ENCODE measurements at places on chromosomes 2 and 18.

DNA sequence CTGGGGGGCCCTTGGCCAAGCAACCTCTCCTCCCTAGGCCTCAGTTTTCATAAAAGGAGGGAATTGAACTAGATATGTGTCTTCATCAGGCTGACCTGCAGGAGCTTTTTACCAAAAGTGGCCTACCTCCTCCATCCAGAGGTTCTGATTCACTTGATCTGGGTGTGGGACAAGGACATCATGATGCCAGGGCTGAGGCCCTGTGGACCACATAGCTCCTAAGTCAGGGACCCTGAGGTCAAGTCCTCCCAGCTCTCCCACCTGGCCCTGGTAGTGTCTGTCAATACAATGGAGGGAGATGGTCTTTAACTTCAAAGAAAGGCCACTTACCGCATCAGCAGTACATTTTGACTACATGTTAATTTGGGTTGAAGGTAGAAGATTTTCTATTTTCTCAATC, 10.4 kb downstream of the IL1RN start:
- DNase-seq = no peak

DNA sequence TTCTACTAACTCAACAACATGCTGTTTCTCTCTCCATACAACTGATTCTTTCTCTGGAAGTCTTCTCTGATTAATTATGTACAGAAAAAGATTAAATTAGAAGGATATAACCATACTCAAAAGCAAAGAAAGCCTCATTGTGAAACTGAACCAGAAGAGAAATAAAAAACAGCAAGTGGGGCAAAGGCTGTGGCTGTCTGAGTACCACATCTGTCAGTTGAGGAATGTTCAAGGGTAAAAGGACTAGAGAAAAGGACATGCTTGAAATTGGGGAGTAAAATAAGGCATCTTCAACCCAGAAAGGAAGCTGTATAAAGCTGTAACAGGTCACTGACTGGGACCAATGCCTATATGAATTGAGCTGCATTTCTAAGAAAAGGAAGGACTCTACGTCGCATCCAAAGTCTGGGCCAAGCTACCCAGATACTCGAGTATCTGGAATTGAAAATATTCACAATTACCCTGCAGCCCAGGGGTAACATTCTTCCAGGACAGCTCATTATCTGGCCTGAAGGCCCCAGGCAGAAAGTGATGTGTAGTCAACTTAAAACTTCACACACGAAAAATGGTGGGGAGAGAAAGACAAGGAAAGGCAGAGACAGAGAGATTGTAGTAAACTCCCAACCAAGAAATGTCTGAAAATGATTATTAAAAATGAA, 356.0 kb upstream of the GALNT5 start:
- DNase-seq = no peak

- no peak for DNase-seq
Measured at GRCh38 chr2:154568413-154568812, 130.1 kb upstream of the KCNJ3 start.

DNA sequence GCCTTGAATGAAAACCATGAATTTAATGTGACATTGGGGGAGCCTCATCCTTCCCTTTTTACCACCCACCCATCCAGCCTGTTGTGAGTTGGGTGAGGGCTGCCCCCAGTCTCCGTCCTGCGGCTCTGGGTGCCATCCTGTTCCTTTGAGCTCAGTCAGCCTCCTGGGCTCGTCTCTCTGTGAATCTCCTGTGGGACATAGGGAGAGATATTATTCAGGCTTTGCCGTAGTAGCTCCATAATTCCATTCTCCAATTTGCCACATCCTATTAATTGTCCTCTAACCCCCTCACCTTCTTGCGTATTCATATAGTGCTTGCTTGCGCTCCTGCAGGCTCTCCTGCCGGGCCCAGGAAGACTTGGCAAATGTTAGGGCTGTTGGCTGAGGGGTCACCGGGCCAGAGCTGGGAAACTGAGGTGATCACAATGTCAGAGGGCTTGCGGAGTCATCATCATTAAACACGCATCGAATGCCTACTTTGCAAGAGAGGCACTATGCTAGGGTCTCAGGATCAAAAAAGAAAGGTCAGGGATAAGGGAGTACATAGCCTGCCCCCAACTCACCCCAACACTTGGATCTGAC, 709 bp upstream of the DQX1 start:
- DNase-seq = no peak

DNA sequence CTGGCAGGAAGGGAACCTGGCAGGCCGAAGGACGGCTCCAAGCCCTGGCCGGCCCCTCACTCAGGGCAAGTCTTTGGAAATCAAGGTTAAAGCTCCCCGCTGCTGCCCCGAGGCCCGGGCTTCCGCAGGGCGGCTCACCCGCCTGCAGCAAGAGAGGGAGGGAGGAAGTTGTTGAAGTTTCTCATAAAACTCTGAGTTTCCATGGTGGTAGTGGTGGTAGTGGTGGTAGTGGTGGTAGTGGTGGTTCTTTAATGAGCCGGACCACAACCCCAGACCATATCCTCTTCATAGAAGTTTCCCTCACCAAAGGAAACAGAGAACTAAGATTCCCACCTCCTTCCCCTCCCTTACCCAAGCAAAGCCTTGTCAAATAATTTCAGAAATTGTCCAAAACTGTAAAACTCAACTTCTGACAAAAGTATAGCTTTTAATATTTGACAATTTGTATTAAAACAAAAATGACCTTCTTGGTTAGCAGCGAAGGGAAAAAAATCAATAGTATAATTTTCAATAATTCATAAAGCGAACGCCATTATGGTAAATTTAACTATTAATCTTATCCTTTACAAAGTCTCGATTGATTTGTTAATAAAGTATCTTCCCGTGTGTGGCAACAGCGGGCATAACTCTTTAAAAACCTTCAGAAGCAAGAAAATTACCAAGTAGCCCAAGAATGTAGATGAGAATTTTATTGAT, 1.5 kb upstream of the HOXD10 start:
- no peak for DNase-seq
